ENCODE measurements at places on chromosomes 2 and 18. TPM values are rescaled to one million over a fixed set of nuclear protein-coding genes. Genes with fewer than 3 reads are reported as not detected.

Gene PPM1G
- 101 TPM for total RNA-seq

Gene RTKN
- 53.3 TPM for total RNA-seq

Gene COL4A3
- total RNA-seq = not detected

Gene SERPINB12
- total RNA-seq = not detected

DNA sequence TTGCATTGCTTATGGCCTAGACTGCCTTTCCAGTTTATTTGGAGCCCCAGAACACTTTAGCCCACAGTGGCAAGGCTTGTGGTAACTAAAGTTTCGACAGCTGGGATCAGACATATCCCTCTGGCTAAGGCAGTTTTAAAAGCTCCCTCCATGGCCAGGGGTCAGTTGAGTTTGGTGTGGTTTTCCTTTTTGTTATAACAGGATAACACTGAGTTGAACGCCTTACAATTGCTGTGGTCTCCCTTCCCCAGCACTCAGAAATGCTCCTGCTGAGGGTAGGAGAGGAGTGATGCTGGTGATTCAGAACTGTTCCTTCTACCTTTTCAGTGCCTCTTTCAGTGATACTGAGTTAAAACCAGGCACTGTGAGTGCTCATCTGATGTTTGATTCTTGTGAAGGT, 182.6 kb downstream of the GULP1 start:
- no peak for DNase-seq

GRCh38 chr2:219645631-219646527, 18.4 kb downstream of the SLC4A3 start:
- DNase-seq = peak; percentile 83

DNA sequence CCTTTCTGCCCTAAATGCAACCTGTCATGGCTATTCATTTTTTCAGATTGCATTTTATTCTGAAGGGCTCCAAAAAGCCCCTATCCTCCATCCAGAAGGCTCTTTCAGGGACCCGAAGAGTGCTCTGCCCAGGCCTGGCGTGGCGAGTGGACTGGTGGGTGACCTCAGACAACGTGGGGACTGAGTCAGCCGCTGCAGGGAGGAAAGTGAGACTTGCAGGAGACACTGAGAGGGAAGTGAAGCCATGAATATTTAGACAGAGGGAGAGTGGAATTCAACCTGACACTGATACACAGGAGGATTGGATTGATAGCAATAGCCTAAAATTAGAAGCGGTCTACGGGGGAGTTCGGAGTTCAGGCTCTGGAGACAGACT, 63.6 kb upstream of the SIX2 start:
- DNase-seq = peak; percentile 22

DNA sequence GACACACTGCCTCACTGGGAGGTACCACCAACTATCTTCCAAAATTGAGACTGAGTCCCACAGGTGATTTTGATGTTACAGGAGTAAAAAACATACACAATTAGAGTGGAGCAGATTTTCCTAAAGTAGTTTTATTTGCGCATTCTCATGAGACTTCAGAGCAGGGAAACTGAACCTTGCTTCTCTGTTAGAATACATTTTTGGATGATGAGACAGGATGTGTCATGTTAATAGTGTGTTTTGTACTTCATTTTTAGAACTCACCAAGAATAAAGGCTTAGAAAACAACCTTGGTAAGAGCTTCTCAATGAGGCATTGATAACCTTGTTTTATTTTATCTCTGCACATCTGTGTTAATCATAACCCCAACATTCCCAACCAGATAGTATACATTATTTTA, 310.2 kb upstream of the GALNT5 start:
- no peak for DNase-seq

GRCh38 chr2:128473175-128474035, 154.7 kb upstream of the HS6ST1 start:
- peak; percentile 87 for DNase-seq

- DNase-seq = no peak
These were observed 1481.1 kb upstream of the ACVR2A start for GRCh38 chr2:146363731-146364130.
